Stimulated activated CD4-positive, alpha-beta T cell treated with anti-CD3 and anti-CD28 coated beads, Interleukin-15, amount 100 ng/mL, for 24 hours (primary cell): ENCODE measurements at places on chromosomes 1 and 21.

DNA sequence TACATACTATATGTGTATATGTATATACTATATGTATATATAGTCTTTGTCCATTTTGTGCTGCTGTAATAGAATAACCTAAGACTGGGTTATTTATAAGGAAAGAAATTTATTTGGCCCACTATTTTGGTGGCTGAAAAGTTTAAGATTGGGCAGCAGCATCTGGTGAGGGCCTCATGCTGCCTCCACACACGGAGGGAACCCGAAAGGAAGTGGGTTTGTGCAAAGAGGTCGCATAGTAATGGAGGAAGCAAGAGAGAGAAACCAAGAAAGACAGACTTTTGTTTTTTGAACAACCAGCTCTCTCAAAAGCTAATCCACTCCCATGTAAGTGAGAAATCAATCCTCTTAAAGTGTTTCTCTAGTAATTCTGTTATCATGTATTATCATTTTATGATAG lies 1147.3 kb downstream of the NCAM2 start:
- DNase-seq = no peak

- DNase-seq = no peak
Observed at GRCh38 chr1:225876900-225877510, 5.2 kb downstream of the TMEM63A start.

- DNase-seq = peak; percentile 52
Observed at GRCh38 chr1:31183927-31184554, 55.6 kb downstream of the NKAIN1 start.

- no peak for DNase-seq
Observed at GRCh38 chr1:170721621-170722020, 57.7 kb downstream of the PRRX1 start.

DNA sequence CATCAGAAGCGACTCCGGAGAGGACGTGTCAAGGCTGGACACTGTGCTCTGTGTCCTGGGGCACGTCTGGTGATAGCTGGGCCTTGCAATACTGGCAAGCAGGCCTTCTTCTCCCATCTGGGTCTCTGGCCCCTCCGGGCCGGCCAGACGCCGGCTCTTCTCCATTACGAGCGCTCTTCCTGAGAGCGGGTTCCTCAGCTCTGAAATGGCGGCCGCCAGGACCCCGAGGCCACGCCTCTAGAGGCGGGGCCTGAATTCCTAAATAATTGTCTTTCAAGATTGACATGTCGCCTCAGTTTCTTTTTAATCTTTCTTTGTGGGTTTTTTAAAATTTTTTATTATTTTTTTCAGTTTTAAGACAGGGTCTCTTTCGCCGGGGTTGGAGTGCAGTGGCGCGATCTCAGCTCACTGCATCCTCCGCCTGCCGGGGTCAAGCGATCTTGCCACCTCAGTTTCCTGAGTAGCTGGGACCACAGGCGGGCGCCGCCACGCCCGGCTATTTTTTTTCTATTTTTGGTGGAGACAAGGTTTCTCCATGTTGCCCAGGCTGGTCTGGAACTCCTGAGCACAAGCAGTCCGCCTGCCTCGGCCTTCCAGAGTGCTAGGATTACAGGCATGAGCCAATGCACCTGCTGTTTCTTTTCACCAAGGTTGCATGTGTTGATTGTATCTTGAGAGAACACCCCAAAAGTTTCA lies 9.2 kb downstream of the RNF2 start:
- DNase-seq = no peak

GRCh38 chr1:167175901-167176300 lies 44.8 kb upstream of the POU2F1 start:
- DNase-seq = no peak
